ENCODE measurements at places on chromosomes 2 and 18. TPM values are rescaled to one million over a fixed set of nuclear protein-coding genes. Genes with fewer than 3 reads are reported as not detected.

Gene MYO7B
- total RNA-seq: 0.12 TPM

Gene ASPRV1
- 1.4 TPM for total RNA-seq

DNA sequence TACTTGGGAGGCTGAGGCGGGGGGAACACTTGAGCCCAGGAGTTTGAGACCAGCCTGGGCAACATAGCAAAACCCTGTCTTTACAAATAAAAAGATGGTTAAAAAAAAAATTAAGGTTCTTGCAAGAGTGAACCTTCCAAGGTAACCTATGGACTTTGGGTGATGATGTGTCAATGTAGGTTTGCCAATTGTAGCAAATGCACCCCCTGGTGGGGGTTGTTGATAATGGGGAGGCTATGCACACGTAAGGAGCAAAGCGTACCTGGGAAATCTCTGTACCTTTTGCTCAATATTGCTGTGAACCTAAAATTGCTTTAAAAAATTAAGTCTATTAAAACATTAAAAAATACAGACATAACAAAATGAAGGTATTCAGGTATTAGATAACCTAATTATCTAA is 70.4 kb downstream of the CWC22 start:
- DNase-seq: peak; percentile 70

DNA sequence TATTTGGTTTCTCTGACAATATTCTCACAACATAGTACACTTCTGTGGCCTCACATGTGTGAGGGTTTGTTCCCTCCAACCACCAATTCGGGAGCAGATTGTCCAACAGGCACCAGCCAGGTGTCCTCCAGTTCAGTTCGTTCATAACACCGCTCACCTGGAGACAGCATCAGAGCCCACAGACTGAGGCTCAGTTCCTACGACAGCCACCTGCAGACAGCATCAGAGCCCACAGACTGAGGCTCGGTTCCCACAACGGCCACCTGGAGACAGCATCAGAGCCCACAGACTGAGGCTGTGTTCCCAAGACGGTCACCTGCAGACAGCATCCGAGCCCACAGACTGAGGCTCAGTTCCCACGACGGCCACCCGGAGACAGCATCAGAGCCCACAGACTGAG is 58.2 kb upstream of the SNTG2 start:
- no peak for DNase-seq

- DNase-seq: no peak
These were observed 265.5 kb downstream of the EIPR1 start for GRCh38 chr2:3112131-3112530.

Gene EFEMP1
- total RNA-seq: not detected
